Type B pancreatic cell (in vitro differentiated cells): ENCODE measurements at places on chromosomes 2 and 18. TPM values are rescaled to one million over a fixed set of nuclear protein-coding genes. Genes with fewer than 3 reads are reported as not detected.

The AP1S3 gene
- 7.8 and 16.1 TPM in 2 replicates for total RNA-seq

The ASB3 gene
- 16.8 and 47.7 TPM in 2 replicates for total RNA-seq

The LYG2 gene
- total RNA-seq, result not detected in 2 replicates

The SERPINB8 gene
- total RNA-seq, result 7.4 and 17.9 TPM in 2 replicates

The PLA2R1 gene
- total RNA-seq, result 3.0 and 3.6 TPM in 2 replicates

The SLC19A3 gene
- total RNA-seq, result 6.4 and 20.5 TPM in 2 replicates

The IL1B gene
- total RNA-seq, result 0.46 and 0.76 TPM in 2 replicates

The UBE2F gene
- total RNA-seq, result 43.1 and 49.6 TPM in 2 replicates

The EPAS1 gene
- 59.8 and 362 TPM in 2 replicates for total RNA-seq

The PASK gene
- 31.8 and 50.9 TPM in 2 replicates for total RNA-seq

GRCh38 chr2:192500550-192501200 lies 305.9 kb upstream of the TMEFF2 start:
- H3K4me3 ChIP-seq, result no peak overlapping the region
- no peak for DNase-seq
- no peak overlapping the region for H3K27ac ChIP-seq
- H3K36me3 ChIP-seq, result no peaks in the 10 kb centered on the region
- H3K4me1 ChIP-seq, result no peaks in the 10 kb centered on the region
- H3K27me3 ChIP-seq, result no peaks in the 10 kb centered on the region

GRCh38 chr2:38907743-38908562 lies 18.3 kb downstream of the ARHGEF33 start:
- no peaks in the 10 kb centered on the region for H3K36me3 ChIP-seq
- no peak overlapping the region for H3K4me3 ChIP-seq
- no peak for DNase-seq
- H3K27ac ChIP-seq, result no peak overlapping the region

DNA sequence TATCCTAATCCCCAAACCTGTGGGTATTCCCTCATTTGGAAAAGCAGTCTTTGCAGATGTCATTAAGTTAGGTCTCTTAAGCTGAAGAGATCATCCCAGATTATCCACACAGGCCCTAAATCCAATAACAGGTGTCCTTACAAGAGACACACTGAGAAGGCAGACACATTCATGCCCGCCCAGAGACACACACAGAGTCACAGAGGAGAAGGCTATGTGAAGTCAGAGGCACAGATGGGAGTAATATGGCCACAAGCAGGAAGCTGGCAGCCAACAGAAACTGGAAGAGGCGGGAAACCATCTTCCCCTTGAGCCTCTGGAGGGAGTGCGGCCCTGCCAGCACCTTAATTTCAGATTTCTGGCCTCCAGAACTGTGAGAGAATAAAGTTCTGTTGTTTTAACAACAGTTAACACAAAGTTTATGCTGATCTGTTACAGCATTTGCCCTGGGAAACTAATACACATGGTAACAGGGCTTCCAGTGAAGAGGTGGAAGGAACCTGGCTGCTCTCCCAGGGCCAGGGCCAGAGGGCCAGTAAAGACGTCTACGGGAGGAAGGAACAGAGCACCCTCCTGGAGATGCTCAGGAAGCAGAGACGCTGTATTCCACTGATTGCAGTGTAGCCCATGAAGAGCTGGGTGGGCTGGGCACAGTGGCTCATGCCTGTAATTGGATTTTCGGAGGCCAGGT lies 217.5 kb downstream of the GLI2 start:
- H3K27me3 ChIP-seq, result peaks cover 10% of the 10 kb centered on the region
- no peak overlapping the region for H3K27ac ChIP-seq
- H3K4me1 ChIP-seq, result peaks cover 11% of the 10 kb centered on the region
- peaks cover 5% of the 10 kb centered on the region for H3K36me3 ChIP-seq
- H3K4me3 ChIP-seq, result no peak overlapping the region

DNA sequence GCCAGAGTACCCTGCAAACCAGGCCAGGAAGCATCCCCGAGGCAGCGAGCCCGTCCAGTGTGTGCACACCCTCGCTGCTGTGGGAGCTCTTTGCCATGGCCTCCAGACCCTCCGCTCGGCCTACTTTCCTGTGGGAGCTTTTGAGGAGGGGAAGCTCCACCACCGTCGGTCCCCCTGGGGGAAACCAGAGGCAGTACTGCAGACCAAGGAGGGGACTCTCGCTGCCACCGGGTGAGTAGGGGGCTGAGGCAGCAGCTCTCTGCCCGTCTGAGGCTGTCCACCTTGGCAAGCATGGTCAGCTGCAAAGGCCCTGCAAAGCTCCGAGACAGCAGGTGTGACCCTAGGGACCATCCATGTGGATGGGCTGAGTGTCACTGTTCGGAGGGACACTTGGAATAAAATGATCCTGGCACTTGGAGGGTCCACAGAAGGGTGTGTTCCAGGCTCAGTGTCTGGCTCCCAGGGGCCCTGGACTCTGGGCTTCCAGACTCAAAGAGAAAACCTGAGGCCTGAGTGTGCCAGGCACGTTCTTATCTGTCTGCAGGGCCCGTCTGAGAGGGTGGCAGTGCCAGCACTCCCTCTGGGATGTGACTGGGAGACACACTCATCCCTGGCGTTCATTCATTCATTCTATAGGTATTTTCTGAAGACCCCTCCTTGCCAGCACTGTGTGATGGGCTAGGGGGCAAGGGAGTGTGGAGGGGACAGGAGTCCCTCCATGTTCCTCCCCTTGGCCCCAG lies 282.8 kb upstream of the HS6ST1 start:
- H3K27ac ChIP-seq, result no peak overlapping the region
- H3K27me3 ChIP-seq, result no peaks in the 10 kb centered on the region
- H3K36me3 ChIP-seq, result no peaks in the 10 kb centered on the region

DNA sequence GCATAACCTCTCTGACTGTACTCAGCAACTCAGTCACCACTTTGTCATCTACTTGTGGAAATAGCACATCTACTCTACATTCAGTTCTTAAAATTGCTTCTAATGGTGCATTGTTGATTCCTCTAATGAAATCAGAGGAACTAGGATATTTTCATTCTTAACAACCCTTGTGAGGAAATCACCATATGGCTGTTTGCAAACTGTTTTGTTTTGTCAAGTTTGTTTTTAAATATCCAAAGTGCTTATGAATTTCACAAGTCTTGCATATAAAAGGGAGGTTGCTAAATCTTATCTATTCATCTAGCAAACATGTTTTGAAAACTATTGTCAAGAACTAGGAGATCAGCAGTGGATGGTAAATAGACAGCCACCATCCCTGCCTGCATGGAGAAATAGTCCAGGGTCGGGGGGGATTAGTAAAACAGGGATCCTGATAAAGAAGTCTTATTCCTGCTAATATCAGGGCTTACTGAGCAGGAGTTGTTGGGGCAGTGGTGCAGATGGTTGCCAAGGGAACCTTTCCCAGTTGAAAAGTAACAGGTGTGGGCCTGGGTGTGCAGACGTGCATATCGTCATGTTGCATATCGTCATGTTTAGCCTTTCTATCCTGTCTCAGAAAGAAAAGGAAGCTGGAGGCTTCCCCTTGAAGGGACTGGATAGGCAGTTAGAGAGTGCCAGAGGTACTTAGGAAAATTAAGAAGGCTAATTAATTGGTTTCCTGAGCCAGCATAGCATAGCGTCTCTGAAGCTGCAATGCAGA lies 7.5 kb upstream of the MYO3B start:
- peaks cover 6% of the 10 kb centered on the region for H3K4me1 ChIP-seq
- no peaks in the 10 kb centered on the region for H3K27me3 ChIP-seq
- H3K36me3 ChIP-seq, result no peaks in the 10 kb centered on the region
- no peak overlapping the region for H3K4me3 ChIP-seq

GRCh38 chr2:189426886-189427285 lies 14.4 kb upstream of the WDR75 start:
- DNase-seq, result no peak
- H3K27me3 ChIP-seq, result no peaks in the 10 kb centered on the region
- H3K4me3 ChIP-seq, result no peak overlapping the region
- no peak overlapping the region for H3K27ac ChIP-seq
- H3K4me1 ChIP-seq, result peaks cover 4% of the 10 kb centered on the region

- H3K36me3 ChIP-seq, result no peaks in the 10 kb centered on the region
- no peak for DNase-seq
- no peaks in the 10 kb centered on the region for H3K27me3 ChIP-seq
- H3K4me3 ChIP-seq, result no peak overlapping the region
Observed at GRCh38 chr2:108428286-108429009, 20.6 kb upstream of the GCC2 start.

DNA sequence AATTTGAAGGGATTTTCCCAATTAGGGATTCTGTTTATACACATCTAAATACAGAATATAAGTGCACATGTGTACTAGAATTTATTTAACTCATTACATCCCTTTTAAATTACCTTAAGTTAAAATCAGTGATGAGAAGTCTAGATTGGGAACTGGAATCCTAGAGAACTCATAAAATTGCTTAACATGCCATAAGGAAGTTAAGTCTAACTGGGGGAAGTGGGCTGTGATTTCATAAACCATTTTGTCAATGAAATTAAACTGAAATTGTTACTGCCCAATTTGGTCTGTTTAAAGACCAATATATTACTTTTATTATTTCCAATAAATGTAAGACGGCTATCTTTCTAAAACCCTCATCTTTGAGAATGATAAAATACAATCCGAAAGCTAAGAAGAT lies 72.3 kb upstream of the CD226 start:
- H3K27ac ChIP-seq, result no peak overlapping the region
- DNase-seq, result no peak
- H3K36me3 ChIP-seq, result peaks cover 28% of the 10 kb centered on the region
- no peak overlapping the region for H3K4me3 ChIP-seq
- H3K27me3 ChIP-seq, result no peaks in the 10 kb centered on the region

DNA sequence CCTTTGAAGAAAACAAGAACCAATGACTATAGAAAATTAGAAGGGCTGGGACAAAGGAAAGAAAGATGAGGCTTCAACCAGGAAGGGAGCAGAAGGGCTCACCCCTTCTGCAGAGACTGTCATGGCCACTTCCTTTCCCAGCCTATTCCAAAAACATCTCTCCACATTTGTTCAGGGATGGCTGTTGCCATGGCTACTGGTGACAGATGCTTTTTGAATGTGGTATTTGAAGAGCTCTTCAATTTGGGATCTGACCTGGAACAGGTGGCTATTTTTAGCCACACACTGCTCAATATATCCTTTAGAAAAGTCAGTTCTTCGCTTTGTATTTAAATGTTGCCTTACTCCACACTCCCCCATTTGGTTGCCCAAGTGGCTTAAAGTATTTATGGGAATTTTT lies 64.1 kb upstream of the LCLAT1 start:
- DNase-seq, result no peak
- peaks cover 38% of the 10 kb centered on the region for H3K27me3 ChIP-seq
- no peaks in the 10 kb centered on the region for H3K4me1 ChIP-seq
- H3K4me3 ChIP-seq, result no peak overlapping the region
- H3K36me3 ChIP-seq, result no peaks in the 10 kb centered on the region

DNA sequence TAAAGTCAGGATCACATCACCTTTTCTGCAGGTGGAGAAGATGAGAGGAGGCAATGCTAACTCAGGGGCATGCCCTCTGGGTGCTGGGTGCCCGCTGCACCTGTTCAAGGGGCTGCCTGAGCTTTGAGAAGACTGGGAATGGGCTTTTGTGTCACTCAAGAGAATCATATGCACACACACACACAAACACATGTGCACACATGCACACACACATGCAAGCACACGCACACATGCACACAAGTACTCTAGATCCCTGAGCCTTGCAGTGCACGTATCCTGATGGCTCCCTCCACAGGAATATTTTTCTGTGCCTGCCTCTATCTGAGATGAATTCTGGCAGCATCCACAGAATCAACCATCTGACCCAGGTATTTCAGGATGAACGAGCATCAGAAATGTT lies 110.0 kb upstream of the TEX51 start:
- H3K36me3 ChIP-seq, result no peaks in the 10 kb centered on the region
- no peak for DNase-seq
- no peak overlapping the region for H3K27ac ChIP-seq
- H3K4me1 ChIP-seq, result peaks cover 5% of the 10 kb centered on the region
- no peak overlapping the region for H3K4me3 ChIP-seq
- peaks cover 16% of the 10 kb centered on the region for H3K27me3 ChIP-seq

DNA sequence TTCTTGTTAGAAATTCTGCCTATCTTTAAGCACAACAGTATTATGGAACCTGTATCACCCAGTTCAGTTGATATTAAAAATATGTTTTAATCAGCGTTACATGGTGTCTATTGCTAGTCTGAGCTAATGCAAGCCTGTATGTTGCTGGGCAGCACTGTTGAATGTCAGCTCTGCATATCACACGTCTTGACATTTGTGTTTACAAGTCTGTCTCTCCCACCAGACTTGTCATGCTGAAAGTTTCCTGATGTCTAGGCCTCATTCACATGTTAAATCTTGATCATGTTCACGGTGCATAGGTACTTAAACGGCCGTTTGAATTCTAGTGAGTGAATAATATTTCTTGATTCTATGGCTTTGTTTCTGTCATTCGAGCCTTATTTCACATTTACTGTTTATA lies 385.0 kb downstream of the SOCS6 start:
- no peaks in the 10 kb centered on the region for H3K36me3 ChIP-seq
- peaks cover 2% of the 10 kb centered on the region for H3K27me3 ChIP-seq
- no peaks in the 10 kb centered on the region for H3K4me1 ChIP-seq
- H3K4me3 ChIP-seq, result no peak overlapping the region

GRCh38 chr18:38923126-38923525 lies 1357.5 kb upstream of the CELF4 start:
- H3K36me3 ChIP-seq, result no peaks in the 10 kb centered on the region
- DNase-seq, result no peak
- H3K4me1 ChIP-seq, result peaks cover 4% of the 10 kb centered on the region
- no peak overlapping the region for H3K4me3 ChIP-seq
- no peaks in the 10 kb centered on the region for H3K27me3 ChIP-seq

DNA sequence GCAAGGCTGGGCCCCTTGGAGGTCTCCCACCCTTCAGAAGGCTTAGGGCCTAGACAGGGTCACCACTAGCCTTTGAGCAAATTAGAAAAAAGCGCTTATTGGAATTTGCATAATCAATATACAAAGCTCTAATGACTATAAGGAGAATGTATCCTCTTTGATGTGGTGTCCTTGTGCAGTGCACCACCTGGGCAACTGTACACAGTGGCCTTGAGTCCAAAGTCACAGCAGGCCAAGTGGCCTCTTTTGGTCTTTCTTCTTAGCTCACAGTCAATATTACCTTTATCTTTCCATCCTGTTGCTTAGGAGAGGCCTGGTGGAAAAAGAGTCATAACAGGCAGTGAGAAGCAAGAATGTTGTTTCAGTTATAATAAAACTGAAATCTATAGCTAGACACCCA lies 19.7 kb upstream of the ST3GAL5 start:
- peaks cover 11% of the 10 kb centered on the region for H3K4me1 ChIP-seq
- H3K27ac ChIP-seq, result no peak overlapping the region
- no peaks in the 10 kb centered on the region for H3K36me3 ChIP-seq
- DNase-seq, result no peak
- H3K27me3 ChIP-seq, result no peaks in the 10 kb centered on the region
- no peak overlapping the region for H3K4me3 ChIP-seq

GRCh38 chr18:24485681-24486080 lies 25.2 kb downstream of the HRH4 start:
- H3K36me3 ChIP-seq, result no peaks in the 10 kb centered on the region
- no peak for DNase-seq
- H3K4me3 ChIP-seq, result no peak overlapping the region
- no peaks in the 10 kb centered on the region for H3K27me3 ChIP-seq
- peaks cover 12% of the 10 kb centered on the region for H3K4me1 ChIP-seq
- no peak overlapping the region for H3K27ac ChIP-seq
